ENCODE measurements at places on chromosomes 7 and 10.

- DNase-seq: no peak
These were observed 572.4 kb downstream of the PHTF2 start for GRCh38 chr7:78370936-78371335.

GRCh38 chr7:69173846-69174245 lies 424.4 kb upstream of the AUTS2 start:
- no peak for DNase-seq

- DNase-seq: no peak
These were observed 34.6 kb upstream of the AOAH start for GRCh38 chr7:36758879-36759278.

DNA sequence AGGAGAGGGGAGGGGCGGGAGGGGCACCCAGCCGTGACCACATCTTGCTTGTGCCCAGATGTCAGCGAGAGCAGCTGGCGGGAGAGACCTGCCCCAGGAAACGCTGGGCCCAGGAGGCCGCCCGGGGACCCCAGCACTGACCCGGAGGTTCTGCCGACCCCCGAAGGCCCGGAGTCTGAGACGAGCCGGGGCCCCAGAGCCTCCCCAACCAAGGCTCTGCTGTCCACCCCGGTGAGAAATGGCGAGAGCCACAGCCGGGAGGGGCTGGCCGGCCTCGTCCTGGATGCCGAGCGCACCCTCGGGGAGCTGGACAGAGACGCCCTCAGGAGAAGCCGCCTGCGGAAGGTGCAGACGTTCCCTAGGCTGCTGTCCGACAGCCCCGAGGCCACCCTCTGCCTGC lies 25.9 kb downstream of the KNDC1 start:
- no peak for DNase-seq

- DNase-seq: no peak
These were observed 105.0 kb upstream of the NPY start for GRCh38 chr7:24178811-24179570.

- DNase-seq: no peak
These were observed 15.3 kb downstream of the CCDC7 start for GRCh38 chr10:32461203-32461602.

DNA sequence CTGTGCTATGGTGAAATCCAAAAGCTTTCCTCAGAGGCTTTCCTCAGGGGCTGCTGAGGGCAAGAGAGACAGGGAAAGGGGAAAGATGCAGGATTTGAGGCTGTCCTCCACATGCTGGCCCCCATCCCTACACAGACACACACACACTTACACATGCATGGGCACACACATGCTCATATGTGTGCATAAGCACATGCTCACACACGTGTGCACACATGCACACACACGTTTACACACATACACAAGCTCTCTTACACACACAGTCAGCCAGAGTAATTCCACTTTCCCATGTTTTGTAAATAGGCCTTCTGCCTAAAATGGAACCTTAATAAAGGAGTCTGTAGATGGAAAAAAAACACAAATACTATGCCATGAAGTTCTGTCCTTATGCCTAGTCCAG lies 312.9 kb downstream of the GRID1 start:
- no peak for DNase-seq
